GDM1 (cell line): ENCODE measurements at places on chromosomes 13 and 19.
A peak's percentile ranks its signal among the peaks of the same experiment; 100 is the strongest.

DNA sequence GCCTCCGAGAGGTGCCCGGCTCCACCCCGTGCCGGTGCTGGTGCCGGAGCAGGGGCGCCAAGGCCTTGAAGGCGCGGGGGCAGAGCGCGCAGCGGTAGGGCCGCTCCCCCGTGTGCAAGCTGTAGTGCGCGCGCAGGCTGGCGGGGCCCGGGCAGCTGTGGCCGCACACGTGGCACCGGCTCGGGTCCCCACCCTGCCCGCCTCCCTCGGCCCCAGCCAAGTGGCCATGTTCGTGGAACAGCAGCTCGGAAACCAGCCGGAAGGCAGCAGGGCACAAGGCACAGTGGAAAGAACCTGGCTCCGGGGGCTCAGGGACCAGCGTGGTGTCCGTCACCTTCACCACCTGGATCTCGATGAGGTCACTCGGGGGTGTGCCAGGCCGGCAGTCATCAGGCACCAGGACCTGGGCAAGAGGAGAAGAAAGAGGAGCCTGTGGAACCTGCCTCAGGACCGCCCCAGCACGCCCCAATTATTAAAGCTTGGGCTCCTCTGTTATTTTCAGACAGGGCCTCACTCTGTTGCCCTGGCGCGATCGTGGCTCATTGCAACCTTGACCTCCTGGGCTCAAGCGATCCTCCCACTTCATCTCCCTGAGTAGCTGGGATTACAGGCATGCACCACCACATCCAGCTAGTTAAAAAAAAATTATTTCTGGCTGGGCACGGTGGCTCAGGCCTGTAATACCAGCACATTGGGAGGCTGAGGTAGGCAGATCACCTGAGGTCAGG is 2.0 kb downstream of the ZNF784 start:
- DNase-seq = no peak

DNA sequence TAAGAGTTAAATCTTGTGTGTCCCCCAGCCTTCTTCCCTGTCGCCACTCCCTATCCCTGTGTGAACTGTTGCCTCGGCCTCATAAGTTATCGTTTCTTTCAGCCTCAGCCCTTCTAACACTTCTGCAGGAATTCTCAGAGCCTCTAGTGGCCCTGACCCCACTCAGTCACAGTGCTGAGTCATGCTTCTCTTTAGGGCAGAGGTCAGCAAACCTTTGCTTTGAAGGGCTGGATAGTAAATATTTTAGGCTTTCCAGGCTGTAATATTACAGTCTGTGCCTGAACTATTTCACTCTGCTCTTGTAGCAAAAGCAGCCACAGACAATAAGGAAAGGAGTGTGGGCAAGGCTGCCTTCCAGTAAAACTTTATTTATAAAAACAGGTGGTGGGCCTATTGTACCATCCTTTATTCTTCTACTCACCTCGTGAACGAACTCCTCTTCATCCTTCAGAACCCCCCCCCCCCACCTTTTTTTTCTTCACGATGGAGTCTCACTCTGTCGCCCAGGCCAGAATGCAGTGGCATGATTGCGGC is 22.1 kb downstream of the MYO9B start:
- DNase-seq = no peak

DNA sequence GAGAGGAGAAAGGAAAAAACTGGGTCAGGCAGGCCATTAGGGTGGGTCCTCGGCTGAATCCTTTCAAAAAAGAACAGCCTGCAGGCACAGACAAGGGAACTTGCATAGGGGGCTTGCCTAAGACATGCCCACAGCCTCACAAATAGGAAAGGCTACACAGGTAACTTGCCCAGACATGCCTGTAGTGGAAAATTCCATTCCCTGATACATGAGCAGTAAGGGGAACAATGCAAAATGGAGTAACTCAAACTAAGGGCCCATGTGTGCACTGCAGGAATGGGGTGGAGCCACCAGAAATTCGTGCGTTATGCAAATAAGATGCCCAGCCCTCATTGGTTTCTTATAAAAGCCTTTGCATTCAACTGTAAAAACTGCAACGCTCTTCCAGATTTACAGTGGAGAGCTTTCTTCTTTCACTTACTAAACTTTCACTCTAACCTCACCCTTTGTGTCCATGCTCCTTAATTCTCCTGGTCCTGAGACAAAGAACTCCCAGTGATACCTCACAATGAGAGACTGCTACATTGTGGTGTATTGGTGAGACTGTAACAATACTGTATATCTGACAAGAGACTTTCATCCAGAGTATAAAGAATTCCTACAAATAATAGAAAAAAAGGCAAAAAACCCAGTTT is 59.5 kb upstream of the SLITRK1 start:
- no peak for DNase-seq

- DNase-seq = no peak
Measured at GRCh38 chr13:99805361-99805760, 166.2 kb downstream of the ZIC5 start.

GRCh38 chr19:47863514-47863936 is 4.5 kb downstream of the TPRX2 start:
- DNase-seq = peak; percentile 33

GRCh38 chr19:7925171-7925851 is 624 bp downstream of the CTXN1 start:
- peak; percentile 51 for DNase-seq

- no peak for DNase-seq
Measured at GRCh38 chr19:5051619-5052018, 82.7 kb downstream of the KDM4B start.

- no peak for DNase-seq
Measured at GRCh38 chr19:31315652-31316051, 33.6 kb downstream of the TSHZ3 start.

- no peak for DNase-seq
Measured at GRCh38 chr13:40494946-40495620, 171.4 kb downstream of the FOXO1 start.

DNA sequence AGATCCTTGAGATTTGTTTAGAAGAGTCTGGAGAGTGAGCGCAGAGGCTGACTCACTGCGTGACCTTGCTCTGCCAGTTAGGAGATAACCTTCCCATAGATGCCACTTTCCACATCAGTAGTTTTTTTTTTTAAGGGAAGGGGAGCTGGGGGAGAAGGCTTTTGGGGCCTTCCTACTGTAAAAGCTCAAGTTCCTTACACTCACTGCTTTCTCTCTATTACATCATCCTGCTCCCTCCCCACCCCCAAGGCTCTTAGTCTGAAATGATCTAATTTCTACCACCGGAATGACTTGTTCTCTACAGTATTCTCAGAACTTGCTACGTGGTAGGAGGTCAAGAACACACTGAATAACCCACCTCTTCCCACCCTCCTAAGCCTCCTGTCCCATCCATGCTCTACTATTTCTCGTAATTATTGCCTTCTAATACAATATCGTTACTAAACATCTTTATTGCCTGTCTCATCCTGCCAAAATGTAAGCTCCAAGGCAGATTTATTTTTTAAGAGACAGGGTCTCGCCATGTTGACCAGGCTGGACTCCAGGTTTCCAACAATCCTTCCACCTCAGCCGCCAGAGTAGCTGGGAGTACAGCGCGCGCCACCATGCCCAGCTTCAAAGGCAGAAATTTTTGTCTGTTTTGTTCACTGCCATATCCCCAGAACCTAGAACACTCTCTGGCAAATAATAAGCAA is 1.2 kb downstream of the LONP1 start:
- DNase-seq = no peak

- no peak for DNase-seq
Measured at GRCh38 chr13:25110956-25111584, 15.1 kb downstream of the PABPC3 start.

DNA sequence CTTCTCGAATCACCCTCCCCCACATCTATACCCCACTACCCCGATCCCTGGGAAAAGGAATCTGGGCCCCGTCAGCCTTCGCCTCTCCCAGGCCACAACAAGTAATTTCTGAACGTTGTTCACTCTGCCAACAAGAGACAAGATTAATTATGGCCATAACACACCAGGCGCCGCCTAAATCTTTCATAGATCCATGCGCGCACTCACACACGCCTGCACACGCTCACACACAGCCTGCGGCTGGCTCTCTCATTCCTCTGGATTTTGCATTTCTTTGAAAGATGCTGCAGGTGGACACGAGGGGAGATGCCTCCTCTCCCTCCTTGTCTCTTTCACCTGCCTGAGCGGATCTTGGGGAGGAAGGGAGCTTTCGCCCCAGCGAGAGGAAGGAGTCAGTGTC is 17.1 kb downstream of the ZNRF4 start:
- no peak for DNase-seq

- no peak for DNase-seq
Measured at GRCh38 chr19:31725051-31725450, 375.8 kb upstream of the TSHZ3 start.

DNA sequence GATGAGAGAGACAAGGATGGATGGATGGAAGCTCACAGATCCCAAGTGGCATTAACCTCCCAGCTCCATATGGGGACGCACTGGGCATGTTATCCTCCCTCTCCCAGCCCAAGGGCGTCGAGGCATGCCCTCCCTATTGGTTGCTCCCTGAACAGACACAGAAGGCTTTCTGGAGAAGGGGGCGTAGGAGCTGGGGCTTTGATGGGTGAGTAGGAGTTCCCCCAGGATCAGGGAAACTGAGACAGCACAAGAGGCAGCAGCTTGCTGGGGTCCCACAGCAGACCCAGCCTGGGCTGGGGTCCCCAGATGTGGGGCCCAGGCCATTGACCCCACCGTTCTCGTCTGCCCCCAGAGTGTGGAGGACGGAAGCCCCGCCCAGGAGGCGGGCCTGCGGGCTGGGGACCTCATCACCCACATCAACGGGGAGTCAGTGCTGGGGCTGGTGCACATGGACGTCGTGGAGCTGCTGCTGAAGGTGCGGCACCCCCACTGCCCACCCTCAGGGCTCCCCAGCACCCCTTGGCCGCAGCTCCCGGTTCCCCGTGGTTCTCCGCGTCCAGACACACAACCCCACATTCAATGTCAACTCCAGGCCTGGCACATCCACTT is 7.5 kb upstream of the PIK3R2 start:
- DNase-seq = no peak

- no peak for DNase-seq
Measured at GRCh38 chr13:41352935-41353840, 42.1 kb downstream of the NAA16 start.

DNA sequence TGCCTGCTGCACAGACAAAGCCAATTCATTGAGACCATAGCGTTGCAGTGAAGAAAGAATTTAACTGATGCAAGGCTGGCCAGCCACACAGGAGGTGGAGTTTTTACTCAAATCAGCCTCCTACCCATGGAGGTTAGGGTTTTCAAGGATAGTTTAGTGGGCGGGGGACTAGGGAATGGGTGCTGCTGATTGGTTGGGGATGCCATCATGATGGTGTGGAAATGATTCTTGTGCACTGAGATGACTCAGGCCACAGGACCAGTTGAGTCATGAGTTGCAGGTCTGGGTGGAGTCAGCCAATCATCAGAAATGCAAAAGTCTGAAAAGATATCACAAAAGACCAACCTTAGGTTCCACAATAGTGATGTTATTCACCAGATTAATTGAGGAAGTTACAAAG is 359.6 kb downstream of the FOXO1 start:
- no peak for DNase-seq

GRCh38 chr13:112796190-112796915 is 106.5 kb downstream of the ATP11A start:
- DNase-seq = no peak

DNA sequence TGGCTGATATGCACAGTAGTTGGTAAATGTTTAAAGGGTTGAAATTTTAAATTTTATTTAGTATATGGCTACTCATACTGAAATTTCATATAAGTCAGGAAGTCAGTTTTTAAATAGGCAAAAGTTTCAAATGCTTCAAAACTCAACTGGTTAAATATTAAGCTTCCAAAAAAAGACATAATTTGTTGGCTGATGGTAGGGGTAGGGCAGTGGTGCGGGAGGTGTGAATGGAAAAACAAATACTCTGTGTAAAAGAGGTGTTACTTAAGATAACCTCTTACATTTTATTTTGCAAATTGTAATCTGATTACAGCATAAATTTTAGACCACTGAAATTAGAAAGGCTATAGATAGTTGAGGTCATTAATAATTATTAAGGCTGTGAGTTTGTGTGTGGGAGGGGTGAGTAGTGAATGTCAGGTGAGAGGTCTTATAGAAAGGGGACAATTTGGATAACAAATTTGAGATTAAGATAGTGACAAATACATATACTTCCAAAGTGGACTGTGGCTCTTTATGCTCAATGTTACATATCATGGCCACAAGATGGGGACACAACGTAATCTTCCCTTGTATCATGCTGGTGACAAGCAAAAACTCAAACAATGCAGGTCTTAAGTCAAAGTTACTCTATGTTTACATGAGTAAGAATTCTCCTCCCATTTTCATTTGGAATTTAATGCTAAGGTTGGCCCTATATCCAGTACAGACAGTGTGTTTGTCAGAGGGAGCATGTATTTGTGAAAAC is 36.6 kb upstream of the OXGR1 start:
- DNase-seq = no peak

- no peak for DNase-seq
Measured at GRCh38 chr19:6604906-6605305, 14.0 kb upstream of the CD70 start.

GRCh38 chr13:37187105-37187504 is 81.6 kb upstream of the CSNK1A1L start:
- no peak for DNase-seq

- DNase-seq = no peak
Measured at GRCh38 chr13:45799451-45799850, 52.1 kb downstream of the SIAH3 start.

- no peak for DNase-seq
Measured at GRCh38 chr13:93355094-93355493, 128.5 kb downstream of the GPC6 start.

- DNase-seq = no peak
Measured at GRCh38 chr13:47929156-47929555, 71.9 kb downstream of the SUCLA2 start.

GRCh38 chr13:36920616-36921185 is 663 bp upstream of the SMAD9 start:
- no peak for DNase-seq

- DNase-seq = no peak
Measured at GRCh38 chr13:77300176-77301037, 26.5 kb downstream of the MYCBP2 start.

DNA sequence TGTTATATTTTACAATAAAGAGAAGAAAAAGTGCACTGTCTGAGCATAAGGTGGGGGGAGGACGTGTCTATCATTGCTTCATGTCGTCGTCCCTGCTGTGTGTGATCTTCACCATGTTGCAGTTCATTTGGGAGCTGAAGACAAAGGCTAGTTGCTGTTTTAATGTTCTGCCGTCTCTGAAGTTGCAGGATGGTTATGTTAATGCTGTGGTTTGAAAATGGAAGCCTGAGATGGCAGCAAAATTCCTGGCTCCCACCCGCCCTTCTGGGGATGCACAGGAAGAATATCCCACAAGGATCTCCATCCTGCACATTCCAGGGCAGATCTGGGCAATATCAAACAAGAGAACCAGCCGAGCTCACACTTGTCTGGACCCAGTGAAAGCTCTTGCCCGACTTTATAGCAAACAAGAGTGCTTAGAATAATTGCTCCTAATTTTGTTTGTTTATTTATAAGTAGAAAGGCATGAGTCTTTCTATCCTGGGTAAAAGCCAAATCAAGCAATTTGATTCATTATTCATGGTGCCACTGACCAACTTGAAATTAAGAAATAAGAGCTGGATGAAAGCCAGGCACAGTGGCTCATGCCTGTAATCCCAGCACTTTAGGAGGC is 110.3 kb upstream of the ABCC4 start:
- DNase-seq = no peak

- DNase-seq = no peak
Measured at GRCh38 chr13:41543664-41544300, 86.4 kb downstream of the RGCC start.

- peak; percentile 4 for DNase-seq
Measured at GRCh38 chr19:13748169-13748828, 16.0 kb upstream of the MRI1 start.
